Stimulated activated CD4-positive, alpha-beta T cell treated with anti-CD3 and anti-CD28 coated beads, TNF-alpha, amount 100 ng/mL, for 4 hours (primary cell): ENCODE measurements at places on chromosomes 1 and 21.

- DNase-seq = no peak
Measured at GRCh38 chr1:20281801-20282200, 8.9 kb upstream of the VWA5B1 start.

DNA sequence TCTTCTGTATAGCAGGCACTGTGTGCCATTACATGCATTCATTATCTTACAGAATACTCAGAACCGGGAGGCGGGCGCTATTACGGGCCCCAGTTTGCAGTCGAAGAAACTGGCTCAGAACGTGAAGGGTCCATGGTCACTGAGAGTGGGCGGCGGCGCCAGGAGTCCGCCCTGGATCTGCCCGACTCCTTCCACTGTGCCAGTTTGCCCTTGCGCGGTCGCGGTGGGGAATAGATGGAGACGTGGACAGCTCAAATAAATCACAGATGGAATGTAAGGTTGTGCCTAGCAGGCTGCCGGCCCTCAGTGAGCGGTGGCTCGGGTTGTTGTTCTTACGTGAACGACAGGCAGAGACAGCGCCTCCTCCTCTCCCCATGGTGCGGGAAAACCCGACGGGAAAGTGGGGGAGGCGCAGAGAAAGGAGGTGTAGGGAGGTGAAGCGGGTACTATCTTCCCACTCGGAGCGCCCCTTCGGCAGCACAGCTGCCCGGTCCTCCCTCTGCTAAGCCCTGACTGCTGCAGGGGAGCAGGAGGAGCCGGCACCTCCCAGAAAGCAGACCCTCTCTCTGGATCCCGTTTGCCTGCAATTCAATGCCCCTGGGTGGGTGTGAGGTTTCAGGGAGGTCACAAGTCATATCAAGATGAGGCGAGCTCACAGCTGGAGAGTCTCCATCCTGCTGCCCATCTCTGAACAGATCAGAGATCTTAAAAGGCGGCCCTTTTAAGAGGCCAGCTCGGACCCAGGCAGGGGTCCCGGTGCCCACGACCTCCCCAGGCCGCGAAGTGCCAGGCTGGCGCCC is 1.1 kb downstream of the COL9A2 start:
- DNase-seq = no peak

- DNase-seq = no peak
Measured at GRCh38 chr1:95506736-95507414, 272.9 kb downstream of the RWDD3 start.

GRCh38 chr1:170377896-170378634 is 153.9 kb upstream of the GORAB start:
- DNase-seq = no peak

DNA sequence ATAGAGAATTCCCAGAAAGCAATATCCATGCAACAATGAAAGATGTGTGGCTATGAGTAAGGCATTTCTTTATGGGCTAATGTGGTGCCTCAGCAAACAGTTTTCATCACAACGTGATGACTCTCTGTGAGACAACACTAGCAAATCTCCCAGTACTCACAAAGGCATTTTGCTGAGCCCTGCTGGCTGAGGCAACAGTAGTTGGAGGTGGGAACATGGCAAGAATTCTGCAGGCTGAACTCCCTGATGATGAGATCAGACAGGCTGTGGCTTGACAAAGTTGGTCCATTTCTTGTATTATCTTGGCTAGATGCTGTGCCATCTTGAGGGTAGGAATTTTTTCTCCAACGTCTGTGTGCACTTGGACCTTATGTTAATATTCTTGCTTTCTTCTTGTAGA is 24.6 kb downstream of the PROX1 start:
- DNase-seq = no peak

GRCh38 chr1:21292984-21293536 is 2.8 kb upstream of the ECE1 start:
- no peak for DNase-seq

DNA sequence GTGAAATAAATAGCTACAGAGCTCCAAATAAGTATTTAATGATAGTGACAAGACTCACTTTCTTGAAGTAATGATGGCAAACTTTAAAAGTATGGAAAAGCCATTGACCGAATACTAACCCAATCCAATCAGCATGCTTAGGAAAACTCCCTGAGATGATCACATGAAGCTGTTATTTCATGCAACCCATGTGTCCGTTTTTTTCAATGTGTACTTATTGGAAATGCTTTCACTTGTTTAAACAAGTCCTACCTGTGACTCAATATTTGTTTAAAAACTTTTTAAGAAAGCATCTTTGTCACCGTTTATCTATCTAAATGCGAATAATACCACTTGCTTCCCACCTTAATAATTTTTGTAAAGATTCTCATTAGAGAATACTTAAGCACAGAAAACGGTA is 185.8 kb downstream of the NRIP1 start:
- DNase-seq = no peak

GRCh38 chr1:100456880-100457279 is 81.1 kb upstream of the GPR88 start:
- no peak for DNase-seq

- no peak for DNase-seq
Measured at GRCh38 chr1:225021037-225021436, 91.6 kb downstream of the DNAH14 start.

GRCh38 chr1:38246955-38247952 is 200.7 kb upstream of the POU3F1 start:
- DNase-seq = no peak

DNA sequence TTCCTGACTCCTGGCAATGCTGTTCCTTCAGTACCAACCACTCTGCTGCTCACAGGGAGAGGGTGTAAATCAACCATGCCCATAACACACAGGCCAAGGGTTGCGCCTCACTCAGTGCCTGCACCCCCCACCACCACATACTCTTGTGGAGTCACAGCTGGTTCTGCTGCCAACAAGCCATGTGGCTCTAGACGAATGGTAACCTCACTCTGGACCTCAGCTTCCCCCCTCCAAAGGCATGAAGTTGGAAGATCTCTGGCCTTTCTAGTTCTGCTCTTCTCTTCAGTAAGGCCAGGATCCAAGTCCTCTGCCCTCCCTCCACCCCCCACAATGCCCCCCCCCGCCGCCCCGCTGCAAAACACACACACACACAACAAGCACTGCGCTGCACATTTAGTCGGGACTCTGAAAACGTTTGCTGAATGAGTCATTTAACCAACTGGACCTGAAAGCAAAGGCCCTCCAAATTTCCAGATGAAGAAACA is 1.7 kb upstream of the GLIS1 start:
- DNase-seq = no peak

DNA sequence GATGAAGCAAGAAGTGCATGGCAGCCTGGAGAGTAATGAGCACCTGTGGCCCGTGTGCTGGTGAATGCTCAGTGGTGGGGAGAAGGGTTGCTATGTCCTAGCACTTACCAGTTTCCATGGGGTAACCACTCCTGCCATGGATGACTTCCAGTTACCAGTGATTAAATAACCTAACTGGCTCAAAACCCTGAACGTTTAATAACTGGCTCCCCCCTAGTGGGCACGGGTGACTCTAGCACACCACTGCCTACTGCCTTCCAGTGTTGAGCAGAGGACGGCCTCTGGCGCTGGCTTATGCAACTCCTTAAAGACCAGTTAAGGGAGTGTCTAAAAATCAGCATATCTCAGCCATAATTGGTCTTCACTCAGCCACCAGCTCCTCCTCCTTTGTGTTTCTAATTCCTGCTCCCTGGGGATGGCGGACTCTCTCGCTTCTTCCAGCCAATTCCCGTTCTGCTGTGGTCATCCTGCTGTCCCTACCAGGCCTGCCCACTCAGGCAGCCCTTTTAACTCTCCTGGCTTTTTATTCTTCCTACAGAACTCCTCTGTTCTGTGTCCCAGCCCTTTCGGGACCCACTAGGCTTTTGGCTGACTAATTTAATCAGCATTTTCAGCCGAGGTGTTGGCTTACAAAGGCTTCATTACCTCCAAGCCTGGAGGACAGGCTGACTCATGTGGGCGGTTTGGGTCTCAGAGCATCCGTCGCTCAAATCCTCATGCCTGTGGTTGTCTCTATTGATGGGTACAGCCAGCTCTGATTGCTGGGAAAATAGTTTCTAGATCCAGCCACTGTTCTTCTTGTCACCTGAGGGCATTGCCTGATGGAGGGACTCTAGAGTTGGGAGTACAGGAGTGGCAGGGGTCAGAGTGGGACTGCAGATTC is 332.4 kb downstream of the CAMTA1 start:
- no peak for DNase-seq

- no peak for DNase-seq
Measured at GRCh38 chr1:77582905-77583304, 99.6 kb downstream of the ZZZ3 start.

DNA sequence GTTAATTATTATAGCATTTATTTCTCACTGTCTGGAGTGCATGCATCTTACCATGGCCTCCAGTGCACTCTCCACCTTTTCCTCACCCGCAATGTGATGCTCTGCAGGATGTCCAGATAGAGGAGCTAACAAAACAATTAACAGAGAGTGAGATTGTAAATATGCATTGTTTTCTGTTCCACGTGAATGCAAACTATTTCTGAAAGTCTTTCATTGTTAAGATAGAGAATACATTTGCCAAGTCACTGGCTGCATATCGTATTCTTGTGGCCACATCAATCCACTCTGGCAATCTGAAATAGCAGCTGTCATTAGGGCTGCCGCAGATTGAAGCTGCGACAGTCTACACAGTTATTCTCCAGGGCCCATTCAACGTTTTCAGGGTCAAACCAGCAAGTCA is 143.8 kb downstream of the DUSP10 start:
- no peak for DNase-seq

GRCh38 chr1:10781137-10781536 is 15.3 kb downstream of the CASZ1 start:
- DNase-seq = no peak

GRCh38 chr1:210978974-210979354 is 155.0 kb downstream of the KCNH1 start:
- no peak for DNase-seq

- no peak for DNase-seq
Measured at GRCh38 chr1:166900987-166901386, 24.9 kb upstream of the TADA1 start.

DNA sequence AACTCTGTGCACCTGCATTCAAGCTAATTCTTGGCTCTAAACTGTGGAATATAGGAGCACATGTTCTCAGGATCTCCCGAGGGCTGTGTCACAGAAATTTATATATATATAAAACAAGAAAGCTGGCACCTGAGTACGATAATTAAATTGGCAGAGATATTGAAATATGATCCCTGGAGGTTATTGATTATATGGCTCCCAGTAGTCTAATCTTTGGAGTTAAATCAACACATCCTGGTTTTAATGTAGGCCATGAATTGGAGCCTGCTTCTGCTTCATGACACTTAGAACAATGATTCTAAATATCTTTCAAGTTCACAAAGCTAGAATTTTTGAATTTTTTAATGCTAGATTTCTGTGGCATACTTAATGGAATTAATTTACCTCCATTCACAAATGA is 84.3 kb downstream of the CTH start:
- no peak for DNase-seq

- DNase-seq = no peak
Measured at GRCh38 chr1:234606784-234607108, 3.2 kb downstream of the IRF2BP2 start.

DNA sequence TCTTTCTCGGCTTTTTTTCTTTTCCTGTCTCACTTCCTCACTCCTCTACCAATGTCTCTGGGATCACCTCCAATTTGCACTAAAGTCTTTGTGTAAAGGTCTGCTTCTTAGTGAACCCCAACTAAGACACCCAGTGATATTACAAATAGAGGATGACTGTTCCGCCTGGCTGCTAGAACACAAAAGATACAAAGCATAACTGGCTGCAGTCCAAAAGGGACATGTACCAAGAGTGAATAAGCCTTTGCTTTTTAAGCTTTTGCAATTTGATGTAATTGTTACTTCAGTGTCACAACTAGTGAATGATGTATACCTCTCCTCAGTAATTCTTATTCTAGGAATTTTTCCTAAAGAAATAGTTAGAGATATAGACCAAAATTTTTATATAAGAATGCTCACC is 82.8 kb upstream of the BEND5 start:
- no peak for DNase-seq

DNA sequence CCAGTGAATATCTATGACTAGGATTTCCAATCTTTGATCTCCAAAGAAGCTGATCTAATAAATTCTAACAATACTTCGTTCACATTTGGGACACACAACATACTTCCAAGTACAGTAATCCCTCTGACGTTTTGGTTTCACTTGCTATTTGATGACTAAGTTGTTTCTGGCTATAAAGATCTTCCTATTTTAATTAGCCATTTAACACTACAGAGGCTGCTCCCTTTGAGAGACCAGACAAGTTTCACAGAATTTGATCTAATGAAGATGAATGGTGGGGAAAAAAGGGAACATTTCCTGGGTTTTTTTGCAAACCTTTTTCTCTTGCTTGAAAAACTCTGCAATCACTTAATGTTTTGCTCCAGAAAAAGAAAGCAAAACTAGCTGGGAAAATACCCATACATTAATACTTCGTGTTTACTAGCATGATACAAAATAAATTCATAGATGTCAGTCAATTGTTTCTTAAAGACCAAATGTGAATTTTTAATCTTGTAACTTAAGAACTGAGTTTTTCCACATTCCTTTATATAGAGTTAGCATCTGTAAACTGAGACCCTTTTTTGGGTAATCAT is 28.0 kb upstream of the GLIS1 start:
- no peak for DNase-seq

DNA sequence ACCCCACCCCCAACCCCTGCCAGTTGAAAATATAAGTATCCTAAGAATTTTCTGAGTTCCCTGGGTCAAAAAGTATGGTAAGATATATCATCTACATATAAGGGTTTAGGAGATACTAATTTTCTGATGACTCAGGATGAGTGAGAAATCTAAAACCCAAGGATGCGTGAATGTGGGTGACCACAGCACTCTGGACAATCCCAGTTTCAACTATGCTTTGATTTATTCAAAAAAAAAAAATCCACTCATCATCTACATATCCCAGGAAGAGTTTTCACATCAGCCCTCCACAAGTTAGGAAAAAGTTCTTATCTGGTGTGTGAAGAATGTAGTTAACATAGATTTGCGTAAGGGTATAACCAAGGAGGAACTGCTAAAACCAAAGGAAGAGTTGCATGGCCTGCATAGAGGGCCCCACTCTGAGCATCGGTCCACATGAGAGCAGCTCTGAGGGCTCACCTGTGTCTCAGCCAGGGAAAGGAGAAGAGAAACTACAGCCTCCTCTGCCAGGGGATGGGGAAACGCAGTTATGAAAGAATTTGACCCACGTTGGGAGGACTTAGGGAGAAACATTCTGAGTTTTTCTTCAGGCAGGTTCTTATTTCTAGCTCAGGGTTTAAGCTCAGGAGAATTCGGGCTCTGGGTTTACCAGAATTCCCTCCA is 18.8 kb downstream of the LAMB3 start:
- no peak for DNase-seq
